ENCODE measurements at places on chromosomes 1 and 21.

GRCh38 chr1:59742526-59742925 lies 72.2 kb upstream of the HOOK1 start:
- DNase-seq: no peak

DNA sequence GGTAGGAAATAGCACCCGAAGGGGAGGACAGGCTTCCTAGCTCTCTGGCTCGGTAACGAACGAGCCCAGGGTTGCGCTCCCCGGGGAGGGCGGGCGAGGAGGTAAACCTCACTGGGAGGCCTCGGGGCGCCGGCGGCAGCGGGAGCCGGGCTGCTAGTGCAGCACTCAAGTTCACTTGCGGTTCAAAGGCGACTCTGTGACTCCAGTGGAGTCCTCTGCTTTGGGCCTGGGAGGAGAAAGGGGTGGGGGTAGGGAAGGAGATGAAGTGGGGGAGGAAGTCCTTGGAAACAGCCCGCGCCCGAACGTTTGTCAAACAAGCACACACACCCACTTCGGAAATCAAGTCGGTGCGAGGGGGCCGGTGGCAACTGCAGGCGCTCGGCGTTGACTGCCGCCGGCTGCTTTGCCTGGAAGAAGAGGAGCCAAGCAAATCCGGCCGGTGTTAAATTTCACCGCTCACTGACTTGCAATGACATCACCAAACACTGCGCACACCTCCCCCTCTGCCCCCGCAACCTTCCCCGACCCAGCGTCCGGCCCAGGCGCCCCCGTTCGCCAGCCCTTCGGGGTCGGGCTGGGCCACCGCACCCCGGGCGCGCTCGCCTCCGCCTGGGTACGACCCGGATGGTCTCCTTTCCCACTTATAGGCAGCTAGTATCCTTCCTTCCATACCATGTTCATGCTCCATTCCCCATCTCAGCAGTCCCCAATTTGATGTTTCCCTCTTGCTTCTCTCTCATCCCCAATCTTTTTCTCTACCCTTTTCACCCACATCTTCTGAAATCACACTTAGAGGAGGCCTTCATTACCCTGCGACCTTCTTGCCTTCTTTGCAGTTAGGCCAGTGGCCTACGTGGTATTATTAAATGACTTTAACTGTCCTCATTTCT lies at the start of gene COL24A1:
COL24A1 (minus strand) TSS at position 207 of the 890 bp plus-strand sequence. CDS start 376 bp downstream, outside the sequence.
- DNase-seq: peak; percentile 79

- DNase-seq: no peak
Measured at GRCh38 chr1:63368131-63368530, 704 bp downstream of the ALG6 start.

DNA sequence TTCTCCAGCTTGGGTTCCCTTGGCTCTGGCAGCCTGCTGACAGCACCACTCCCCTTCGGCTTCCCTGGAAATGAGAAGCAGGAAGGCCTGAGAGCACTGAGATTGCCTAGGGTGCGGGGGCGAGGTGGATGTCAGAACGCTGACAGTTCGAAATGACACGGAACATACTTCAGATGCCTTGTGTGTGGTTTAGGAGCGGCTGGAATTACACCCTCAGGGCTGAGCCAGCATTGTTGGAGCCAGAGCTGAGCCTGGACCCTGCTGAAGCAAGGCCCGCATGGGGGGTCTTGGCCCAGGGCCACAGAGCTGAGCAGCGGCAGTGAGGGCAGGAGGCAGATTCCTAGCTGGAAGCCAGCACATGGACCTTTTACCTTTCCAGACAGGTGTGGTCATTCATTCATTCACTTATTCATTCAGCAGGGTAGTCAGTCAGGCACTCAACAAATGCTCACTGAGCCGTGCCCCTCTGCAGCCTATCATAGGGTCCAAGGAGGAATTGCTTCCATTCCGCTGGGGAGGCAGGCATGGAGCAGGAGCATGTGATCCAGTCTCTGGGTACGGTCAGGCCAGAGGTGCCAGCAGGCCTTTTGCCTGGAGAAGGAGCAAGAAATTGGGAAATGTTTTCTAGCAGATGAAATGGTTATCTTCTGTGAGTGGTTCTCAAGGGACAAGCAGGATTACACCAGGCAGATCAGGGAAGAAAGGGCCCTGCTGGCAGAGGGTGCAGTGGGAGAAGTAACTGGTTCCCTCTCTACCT lies 6.6 kb upstream of the FOXE3 start:
- no peak for DNase-seq

DNA sequence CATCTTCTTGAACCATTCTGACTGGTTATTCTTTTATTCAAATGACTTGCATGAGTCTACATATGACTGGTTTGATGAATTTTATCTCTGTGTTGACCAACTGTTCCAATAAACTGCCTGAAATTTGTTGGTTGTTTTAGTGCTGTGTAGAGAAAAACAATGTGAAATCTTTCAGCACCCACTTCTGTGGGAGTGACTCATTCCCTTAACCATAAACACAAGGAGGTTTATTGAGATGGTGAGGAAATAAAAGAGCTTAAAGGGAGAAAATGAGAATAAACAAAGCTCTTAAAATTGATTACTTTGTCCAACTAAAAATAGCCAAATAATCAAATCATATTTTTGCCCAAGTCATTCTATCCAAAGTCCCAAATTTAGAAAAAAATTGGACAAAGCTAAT lies 341.1 kb downstream of the TGFB2 start:
- no peak for DNase-seq

DNA sequence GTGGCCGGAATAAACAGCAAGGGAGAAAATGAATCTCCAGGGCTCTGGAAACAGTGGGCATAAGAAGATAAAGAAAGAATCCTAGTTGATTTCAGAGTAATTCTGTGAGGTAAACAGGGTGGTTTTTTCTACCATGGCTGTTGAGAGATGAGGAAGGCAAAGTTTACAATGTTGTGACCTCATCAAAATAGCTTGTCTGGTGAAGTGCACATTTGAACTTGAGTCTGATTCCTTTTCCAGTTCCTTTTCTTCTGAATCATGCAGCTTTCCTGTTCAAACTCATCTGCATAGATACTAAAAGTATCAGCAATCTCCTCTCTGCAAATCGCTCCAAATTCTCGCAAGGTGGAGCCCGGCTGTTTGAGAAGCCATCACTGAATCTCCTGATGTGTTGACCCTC lies 161.7 kb downstream of the PLPP3 start:
- DNase-seq: no peak

All from nephron progenitor cell (in vitro differentiated cells).